Activated CD8-positive, alpha-beta memory T cell treated with anti-CD3 and anti-CD28 coated beads for 1 hour (primary cell): ENCODE measurements at places on chromosomes 1 and 21.

DNA sequence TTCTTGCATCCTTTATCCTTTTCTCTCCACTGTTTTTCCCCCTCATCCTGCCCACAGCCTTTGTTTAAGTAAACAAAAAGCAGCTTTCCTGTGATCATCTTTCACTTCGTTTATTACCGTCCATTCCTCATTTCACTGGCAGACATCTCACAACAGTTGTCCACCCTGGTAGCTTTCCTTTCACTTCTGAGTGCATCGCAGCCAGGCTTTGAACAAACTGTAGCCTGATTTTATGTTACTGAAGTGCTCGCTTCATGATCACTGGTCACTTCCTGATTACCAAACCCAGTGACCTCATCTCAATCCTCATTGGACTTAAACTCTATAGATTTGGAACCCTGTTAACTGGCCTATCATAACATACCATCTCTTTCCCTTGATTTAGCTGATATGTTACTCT is 67.7 kb downstream of the SDCCAG8 start:
- no peak for DNase-seq

DNA sequence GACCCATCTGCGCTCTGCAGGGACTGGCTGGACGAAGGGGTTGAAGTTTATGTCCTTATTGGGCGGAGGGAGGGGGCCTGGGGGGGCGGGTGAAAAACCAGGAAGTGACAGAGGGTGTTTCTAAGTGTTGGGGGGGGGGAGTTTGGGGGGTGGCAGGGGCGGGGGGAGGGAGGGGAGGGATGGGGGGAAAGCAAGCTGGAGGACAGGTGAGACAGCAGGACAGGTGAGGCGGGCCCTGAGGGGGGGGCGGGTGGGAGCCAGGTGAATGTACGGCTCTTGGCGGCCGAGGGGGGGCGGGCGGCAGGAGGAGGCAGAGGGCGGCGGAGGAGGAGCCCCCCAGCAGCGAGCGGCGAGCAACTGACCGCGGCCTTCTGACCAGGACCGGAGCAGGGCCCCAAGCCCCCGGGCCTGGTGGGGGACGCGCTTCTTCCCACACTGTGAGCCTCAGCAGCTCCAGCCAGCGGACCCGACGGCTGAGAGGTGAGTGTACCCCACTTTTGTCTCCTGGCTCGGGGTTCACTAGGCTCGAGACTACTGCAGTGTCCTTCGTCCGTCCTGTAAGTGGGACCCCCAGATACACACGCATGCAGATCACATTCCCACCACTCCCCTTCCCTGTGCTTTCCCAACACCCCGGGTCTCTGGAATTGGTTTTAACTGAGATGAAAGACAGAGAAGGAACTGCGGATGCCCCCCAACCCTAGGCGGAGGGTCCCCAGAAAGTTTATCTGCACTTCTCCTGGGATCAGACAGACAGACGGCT is at the start of gene ZBTB7B:
Gene ZBTB7B, plus strand, starts transcription at position 339 of the 763 bp plus-strand sequence. CDS start 11,859 bp downstream, outside the sequence.
- DNase-seq = no peak

DNA sequence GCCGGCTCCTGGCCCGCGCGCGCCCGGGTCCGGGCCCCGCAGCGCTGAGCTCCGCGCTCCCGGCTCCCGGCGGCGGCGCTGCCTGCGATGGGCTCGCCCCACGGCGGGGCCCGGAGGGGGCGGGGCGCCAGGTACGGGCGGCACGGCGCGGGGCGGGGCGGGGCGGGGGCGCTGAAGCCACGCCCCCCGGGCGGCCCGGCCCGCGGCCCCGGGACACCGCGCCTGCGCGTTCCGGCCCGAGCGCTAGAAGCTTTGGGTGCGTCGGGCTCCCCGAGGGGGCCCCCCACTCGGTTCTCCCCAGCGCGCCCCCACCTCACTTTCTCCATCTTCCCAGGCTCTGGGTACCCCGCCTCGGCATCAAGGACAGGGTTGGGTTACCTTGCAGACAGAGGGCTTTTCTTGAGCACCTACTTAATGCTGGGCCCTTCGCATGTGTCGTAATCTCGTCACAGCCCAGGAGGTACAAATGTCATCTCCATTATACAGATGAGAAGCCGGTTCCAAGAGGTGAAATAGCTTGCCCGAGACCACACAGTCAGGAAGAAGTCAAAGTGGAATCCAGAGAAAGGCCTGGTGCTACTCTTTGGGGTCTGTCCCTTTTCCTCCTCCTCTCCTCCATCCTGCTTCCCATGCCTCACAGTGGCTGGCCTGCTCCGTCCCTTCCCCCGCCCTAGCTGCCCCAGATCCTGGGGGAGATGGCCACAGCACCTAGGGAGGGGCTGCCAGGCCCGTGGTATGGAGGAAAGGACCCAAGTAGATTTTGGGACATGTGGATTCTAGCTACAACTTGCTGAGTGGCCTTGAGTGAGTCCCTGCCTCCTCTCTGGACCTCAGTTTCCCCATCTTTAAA is 46.5 kb downstream of the RAP1GAP start:
- DNase-seq = no peak

DNA sequence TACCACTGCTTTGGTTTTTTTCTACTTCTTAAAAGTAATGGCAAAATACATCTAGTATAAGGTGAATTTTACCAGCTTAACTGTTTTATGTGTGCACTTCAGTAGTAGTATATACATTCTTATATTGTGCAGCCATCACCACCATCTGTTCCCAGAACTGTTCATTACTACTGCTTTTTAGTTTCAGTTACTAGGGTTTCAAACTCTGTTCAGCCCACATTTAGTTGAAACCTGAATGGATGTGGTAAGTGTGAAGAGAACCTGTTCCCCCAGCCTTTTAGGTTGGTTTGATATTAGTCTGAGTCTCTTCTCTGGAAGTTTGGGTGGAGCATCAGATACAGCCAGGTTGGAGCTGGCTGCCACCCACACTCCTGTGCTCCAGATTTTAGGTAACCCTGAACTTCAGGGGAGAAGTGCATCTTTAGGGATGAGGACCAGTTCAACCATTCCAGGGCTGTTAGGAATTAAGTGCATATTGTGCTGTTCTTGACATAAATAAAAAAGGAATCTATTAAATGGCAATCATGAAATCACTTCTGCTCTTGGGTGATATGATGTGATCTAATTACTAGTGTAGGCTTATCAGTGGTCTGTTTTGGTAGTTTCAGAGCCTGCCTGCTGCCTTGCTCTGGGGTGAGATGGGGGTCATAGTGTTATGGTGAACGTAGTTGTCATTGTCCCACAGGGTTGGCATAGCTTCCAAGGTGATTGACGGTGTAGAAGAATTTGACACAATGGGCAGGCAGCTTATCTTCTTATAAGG is 32.1 kb downstream of the URB2 start:
- no peak for DNase-seq
